Effector memory CD4-positive, alpha-beta T cell (primary cell): ENCODE measurements at places on chromosomes 2 and 18.

DNA sequence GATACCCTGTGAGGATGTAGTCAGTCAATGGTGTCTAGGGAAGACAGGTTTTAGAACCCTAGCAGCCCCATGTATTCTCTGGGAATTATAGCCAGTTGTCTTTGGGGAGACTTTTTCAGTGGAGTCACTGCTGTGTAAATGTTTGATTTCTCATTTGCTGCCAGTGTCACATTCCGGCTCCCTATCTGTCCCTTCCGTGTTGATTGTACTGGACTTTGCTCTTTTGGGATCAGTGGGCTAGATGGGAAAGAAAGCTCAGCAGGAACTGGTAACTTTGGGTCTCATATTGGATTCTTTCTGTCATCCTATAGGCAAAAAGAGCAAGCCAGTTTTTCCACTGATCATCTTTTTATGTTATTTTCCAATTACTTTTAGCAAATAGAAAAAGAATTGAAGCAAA lies 70.1 kb downstream of the GTF3C3 start:
- H3K4me1 ChIP-seq = no peaks in the 10 kb centered on the region
- H3K4me3 ChIP-seq = no peak overlapping the region
- no peaks in the 10 kb centered on the region for H3K27me3 ChIP-seq
- H3K27ac ChIP-seq = no peak overlapping the region

DNA sequence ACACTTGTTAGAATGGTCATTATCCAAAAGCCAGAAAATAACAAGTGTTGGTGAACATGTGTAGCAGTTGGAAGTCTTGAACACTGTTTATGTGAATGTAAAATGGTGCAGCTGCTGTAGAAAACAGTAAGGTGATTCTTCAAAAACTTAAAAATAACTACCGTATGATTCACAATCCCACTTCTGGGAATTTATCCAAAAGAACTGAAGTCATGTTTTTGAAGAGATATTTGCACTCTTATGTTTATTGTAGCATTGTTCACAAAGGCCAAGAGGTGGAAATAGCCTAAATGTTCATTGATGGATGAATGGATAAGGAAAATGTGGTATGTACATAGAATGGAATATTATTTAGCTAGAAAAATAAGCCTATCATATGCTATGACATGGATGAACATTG lies 6.3 kb upstream of the SPP2 start:
- no peaks in the 10 kb centered on the region for H3K27me3 ChIP-seq
- H3K27ac ChIP-seq = no peak overlapping the region
- no peaks in the 10 kb centered on the region for H3K4me1 ChIP-seq

- H3K4me3 ChIP-seq = no peak overlapping the region
- no peaks in the 10 kb centered on the region for H3K4me1 ChIP-seq
Observed at GRCh38 chr18:64201781-64202180, 52.9 kb upstream of the LINC00305 start.

GRCh38 chr18:12049978-12050811 lies 43.4 kb upstream of the ANKRD62 start:
- no peak overlapping the region for H3K27ac ChIP-seq
- no peak overlapping the region for H3K4me3 ChIP-seq
- H3K4me1 ChIP-seq = no peaks in the 10 kb centered on the region
- H3K27me3 ChIP-seq = no peaks in the 10 kb centered on the region

DNA sequence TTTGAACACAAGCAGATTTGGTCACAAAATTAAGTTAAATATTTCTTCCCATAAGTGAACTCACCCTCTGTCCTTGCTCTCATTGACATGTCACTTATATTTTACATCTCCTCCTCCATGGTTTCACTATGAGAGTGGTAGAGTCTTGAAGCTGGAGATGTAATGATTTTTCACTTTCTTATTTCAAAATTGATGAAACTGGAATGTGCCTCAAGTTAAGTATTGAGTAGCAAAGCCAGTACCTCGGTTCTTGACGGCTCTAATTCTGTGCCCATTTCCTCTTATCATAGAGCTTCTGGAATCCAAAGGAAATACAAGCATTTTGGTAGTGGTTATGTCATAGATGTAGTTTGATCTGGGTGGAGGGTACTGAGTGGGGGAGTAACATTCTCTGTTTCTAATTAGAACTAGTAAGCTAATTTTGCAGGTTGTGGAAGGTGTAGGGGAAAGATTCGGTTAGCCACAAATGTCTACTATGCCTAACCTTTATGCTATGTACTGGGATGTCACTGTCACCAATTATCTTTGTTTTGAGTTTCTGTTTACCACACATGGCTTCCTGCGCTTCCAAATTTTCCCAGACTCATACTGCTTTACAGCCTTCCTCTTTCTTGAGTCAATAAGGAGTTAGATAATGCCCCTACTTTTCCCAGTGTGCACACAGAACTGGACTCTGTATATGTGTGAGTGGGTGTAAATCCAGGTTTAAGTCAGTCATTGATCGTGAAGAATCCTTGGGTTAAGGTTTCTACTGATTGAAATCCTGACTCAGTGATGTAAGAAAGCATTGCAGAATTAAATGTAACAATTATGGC lies 96.8 kb downstream of the DIS3L2 start:
- H3K27me3 ChIP-seq = no peaks in the 10 kb centered on the region
- H3K4me3 ChIP-seq = no peak overlapping the region
- DNase-seq = no peak

DNA sequence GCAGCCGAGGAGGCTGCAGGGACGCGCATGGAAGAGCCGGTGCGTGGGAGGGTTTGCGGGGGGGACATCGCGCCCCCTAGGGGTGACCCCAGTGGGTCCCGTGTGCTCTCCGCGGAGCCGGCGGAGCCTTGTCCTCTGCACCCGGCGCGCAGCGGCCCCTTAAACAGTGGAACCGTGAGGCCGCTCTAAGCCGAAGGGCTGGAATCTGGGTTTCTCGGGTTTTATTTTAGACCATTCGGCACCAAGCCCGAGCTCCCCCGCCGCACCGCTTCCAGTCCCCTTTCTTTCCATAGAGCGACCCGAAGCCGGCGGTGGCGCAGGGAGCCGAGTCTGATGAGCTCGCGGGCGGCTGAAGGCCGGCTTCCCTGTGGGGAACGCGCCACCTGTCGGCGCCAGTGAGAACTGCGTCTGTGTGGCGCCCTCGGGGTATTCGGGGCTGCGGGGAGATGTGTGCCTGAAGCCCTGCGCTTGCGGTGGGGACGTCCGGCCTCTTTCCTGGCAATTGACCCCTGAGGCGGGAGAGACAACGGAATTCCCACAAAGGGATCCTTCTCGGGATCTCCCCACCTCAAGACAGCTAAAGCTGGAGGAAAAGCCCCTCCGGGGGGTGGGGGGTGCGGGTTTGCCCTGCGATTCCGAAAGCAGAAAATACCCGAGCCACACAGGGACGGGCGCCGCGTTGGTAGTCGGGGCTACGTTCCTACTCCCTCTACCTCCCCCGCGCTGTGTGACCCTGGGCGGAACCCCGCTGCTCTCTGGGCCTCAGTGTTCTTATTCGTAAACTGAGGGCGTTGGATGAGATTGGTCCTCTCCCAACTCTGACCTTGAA lies 8.2 kb upstream of the EN1 start:
- H3K27ac ChIP-seq = no peak overlapping the region
- peak overlapping the region; percentile 36 for H3K4me3 ChIP-seq
- peaks cover 72% of the 10 kb centered on the region for H3K27me3 ChIP-seq
- no peaks in the 10 kb centered on the region for H3K36me3 ChIP-seq
- DNase-seq = peak; percentile 56

- H3K4me3 ChIP-seq = no peak overlapping the region
- no peaks in the 10 kb centered on the region for H3K36me3 ChIP-seq
- H3K4me1 ChIP-seq = no peaks in the 10 kb centered on the region
- no peak for DNase-seq
- no peaks in the 10 kb centered on the region for H3K27me3 ChIP-seq
Observed at GRCh38 chr2:142130111-142131009, 456 bp downstream of the LRP1B start.

GRCh38 chr2:107072150-107072940 lies 186.4 kb upstream of the ST6GAL2 start:
- H3K4me1 ChIP-seq = no peaks in the 10 kb centered on the region
- H3K27ac ChIP-seq = no peak overlapping the region
- no peak overlapping the region for H3K4me3 ChIP-seq

- no peaks in the 10 kb centered on the region for H3K27me3 ChIP-seq
- no peak overlapping the region for H3K27ac ChIP-seq
- no peak for DNase-seq
Observed at GRCh38 chr2:221337957-221338685, 234.0 kb downstream of the EPHA4 start.

- no peaks in the 10 kb centered on the region for H3K4me1 ChIP-seq
- no peak for DNase-seq
- H3K36me3 ChIP-seq = no peaks in the 10 kb centered on the region
Observed at GRCh38 chr2:227320305-227321094, 4.6 kb upstream of the MFF start.

DNA sequence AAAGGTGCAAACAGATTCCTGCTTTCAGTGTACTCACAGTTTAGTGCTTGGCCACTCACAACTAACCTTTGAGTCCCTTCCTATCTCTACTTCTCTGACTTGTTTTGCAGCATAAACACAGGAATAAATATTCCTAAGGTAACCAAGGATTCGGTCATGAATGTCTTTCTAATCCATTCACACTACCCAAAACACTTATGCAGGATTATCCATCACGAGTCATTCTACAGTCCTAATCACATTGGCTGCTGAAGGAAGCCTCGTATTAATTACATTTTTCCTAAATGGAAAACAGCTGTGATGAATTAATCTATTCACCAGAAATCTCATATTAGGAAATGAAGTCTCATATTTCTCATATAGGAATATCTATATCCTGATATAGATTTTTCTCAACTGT lies 16.3 kb downstream of the RDH14 start:
- no peak overlapping the region for H3K27ac ChIP-seq
- H3K27me3 ChIP-seq = no peaks in the 10 kb centered on the region
- H3K4me3 ChIP-seq = no peak overlapping the region
- no peaks in the 10 kb centered on the region for H3K4me1 ChIP-seq
- DNase-seq = no peak
- no peaks in the 10 kb centered on the region for H3K36me3 ChIP-seq

DNA sequence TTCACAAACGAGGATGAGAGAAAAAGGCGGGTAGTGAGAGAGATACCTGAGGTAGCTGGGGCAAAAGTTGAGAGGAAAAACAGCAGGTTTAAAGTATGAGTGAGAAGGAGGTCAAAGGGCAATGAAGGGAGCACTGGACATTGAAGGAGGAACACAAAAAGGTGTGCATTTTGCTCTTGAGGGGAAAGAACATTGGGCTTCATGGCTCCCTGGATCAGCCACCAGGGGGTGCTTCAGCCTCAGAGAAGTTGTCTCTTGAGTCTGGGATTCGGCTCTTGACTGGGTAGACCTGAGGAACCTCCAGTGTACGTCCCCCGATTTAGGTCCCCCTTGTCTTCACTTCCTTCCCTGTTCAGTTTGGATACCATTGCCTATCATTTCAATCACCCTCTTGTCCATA lies 128.5 kb downstream of the RAPGEF4 start:
- no peaks in the 10 kb centered on the region for H3K36me3 ChIP-seq
- no peak overlapping the region for H3K4me3 ChIP-seq
- no peak for DNase-seq
- no peaks in the 10 kb centered on the region for H3K27me3 ChIP-seq
- no peaks in the 10 kb centered on the region for H3K4me1 ChIP-seq

DNA sequence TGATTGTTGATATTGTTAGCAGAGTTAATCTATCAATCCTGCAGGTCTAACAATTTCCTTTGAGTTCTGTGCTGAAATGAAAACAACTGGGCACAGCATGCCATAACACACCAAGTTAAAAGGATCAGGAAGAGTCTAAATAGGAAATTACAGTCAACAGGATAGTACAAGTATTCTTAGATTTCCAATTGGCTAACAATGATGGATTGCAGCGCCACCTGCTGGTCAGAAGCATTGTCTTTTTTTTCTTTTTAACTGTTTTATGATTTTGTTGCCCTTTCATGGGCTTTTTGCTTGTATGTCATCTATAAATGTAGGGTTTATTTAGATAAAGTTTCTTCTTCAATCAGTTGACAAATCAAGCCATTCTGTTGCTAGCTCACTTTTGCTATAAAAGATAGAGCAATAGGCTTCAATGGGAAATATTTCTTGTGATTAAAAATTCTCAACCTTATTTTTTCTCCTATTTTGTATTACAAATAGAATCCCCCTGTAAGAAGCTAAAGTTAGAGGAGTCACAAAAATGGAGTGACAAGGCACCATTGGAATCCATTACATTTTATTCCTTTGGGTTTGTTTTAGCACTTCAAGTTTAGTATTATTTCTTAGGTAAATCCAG lies 40.8 kb upstream of the RPRM start:
- DNase-seq = peak; percentile 9
- no peaks in the 10 kb centered on the region for H3K36me3 ChIP-seq
- no peaks in the 10 kb centered on the region for H3K27me3 ChIP-seq
- H3K27ac ChIP-seq = no peak overlapping the region

DNA sequence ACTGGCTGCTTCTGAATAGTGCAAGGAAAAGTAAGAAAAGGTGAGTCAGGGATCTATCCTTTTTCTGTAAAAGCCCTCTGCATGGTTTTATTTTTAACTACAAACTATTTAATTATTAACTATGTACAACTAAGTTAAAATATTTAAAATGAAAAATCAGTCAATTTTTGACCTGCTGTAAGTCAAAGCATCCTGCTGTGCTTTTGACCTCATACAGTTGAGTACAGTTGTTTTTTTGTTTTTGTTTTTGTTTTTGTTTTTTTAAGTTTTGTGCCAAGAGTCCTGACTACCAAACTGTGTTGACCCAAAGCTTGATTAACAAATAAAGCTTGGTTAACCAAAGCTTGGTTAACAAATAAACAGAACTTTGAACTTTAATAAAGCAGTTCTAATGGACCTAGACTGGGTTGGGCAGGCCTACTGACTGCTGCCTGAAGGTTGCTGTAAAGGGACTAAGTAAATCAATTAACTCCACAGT lies at the start of gene ACMSD:
ACMSD (plus strand) TSS at position 474 of the 478 bp plus-strand sequence. CDS start 67 bp downstream, outside the sequence.
- no peak within 1 kb of the TSS for H3K27ac ChIP-seq
- no peaks in the 10 kb centered on the region for H3K36me3 ChIP-seq
- H3K27me3 ChIP-seq = peaks cover 2% of the 10 kb centered on the region

GRCh38 chr2:2851806-2852777 lies 521.0 kb upstream of the MYT1L start:
- H3K4me3 ChIP-seq = no peak overlapping the region
- no peaks in the 10 kb centered on the region for H3K36me3 ChIP-seq
- no peaks in the 10 kb centered on the region for H3K27me3 ChIP-seq
- no peaks in the 10 kb centered on the region for H3K4me1 ChIP-seq
- H3K27ac ChIP-seq = no peak overlapping the region
- no peak for DNase-seq

- DNase-seq = no peak
- H3K36me3 ChIP-seq = peaks cover 61% of the 10 kb centered on the region
- H3K4me1 ChIP-seq = no peaks in the 10 kb centered on the region
- no peaks in the 10 kb centered on the region for H3K27me3 ChIP-seq
- H3K27ac ChIP-seq = no peak overlapping the region
Observed at GRCh38 chr2:73762571-73762970, 17.3 kb downstream of the DUSP11 start.
